ENCODE measurements at places on chromosomes 6 and 20.
A peak's percentile ranks its signal among the peaks of the same experiment; 100 is the strongest.

GRCh38 chr20:39829256-39829655 lies 859.8 kb downstream of the MAFB start:
- DNase-seq = no peak

DNA sequence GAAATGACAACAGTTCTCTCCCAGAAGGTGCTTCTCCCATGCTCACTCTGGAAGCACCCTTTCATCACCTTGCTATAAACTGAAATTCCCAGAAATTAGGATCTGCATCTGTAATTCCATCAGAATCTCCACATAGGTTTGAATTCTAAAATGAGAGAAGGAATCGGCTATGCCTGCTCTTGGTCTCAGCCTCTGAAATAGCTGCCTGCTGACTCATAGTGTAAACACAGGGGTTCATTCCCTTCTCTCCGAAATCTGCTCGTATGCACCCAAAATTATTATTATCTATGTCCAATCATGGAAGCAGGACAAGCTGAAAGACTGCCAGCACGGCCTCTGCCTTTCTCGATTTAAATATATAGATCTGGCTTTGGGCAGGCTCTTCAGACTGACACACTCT lies 74.6 kb upstream of the TAB2 start:
- no peak for DNase-seq

- no peak for DNase-seq
These were observed 45.3 kb upstream of the RIN2 start for GRCh38 chr20:19712721-19713260.

- no peak for DNase-seq
These were observed 36.9 kb downstream of the ARHGAP18 start for GRCh38 chr6:129672881-129673631.

GRCh38 chr20:51969191-51969590 lies 166.9 kb upstream of the SALL4 start:
- no peak for DNase-seq

DNA sequence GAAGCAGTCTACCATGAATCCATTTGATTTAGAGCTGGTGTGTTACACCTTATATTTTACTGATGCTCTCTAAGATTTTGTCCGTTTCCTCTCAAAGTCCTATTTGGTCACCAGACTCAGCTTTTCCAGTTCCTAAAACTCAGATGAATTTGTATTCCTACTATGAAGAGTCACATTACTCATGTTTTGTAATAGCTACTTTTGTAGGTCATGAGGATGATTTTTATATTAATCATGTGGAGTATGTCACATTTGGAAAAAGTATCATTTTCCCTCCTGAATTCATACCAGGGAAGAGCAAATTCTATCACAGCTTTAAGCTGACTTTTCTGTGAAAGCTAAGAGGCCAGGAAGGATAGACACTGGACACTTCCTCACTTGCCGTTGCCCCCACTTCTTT lies 140.6 kb upstream of the SCGN start:
- no peak for DNase-seq

DNA sequence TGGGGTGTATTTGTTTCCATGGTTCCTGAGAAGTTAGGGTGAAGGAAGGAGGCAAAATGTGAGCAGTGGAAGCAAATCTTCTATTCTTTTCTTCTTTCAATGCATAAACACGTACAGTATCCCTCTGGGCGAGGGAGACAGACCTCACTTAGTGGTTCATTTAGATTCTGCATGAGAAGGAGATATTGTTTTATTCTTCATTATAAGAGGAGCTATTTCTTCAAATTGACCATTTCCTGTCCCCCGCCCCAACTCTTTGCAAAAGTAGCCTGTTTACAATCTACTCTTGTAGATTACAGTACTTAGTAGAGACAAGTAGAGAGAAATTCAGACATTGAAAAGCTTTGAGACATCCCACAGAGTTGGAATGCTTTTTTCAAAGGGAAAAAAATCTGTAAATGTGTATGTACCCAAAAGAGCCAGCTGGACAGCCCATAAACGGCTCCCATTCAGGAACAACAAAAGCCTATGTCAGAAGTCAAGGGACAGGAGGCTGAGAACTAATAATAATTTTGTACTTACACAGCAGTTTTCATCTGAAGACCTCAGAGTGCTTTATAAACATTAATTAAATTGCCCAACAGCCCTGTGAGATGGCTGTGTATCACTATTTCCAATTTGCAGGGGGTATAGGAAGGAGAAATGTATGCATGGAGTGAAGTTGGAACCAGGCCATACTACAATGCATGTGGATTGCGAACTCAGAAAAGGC lies 23.9 kb downstream of the CD83 start:
- DNase-seq = no peak

DNA sequence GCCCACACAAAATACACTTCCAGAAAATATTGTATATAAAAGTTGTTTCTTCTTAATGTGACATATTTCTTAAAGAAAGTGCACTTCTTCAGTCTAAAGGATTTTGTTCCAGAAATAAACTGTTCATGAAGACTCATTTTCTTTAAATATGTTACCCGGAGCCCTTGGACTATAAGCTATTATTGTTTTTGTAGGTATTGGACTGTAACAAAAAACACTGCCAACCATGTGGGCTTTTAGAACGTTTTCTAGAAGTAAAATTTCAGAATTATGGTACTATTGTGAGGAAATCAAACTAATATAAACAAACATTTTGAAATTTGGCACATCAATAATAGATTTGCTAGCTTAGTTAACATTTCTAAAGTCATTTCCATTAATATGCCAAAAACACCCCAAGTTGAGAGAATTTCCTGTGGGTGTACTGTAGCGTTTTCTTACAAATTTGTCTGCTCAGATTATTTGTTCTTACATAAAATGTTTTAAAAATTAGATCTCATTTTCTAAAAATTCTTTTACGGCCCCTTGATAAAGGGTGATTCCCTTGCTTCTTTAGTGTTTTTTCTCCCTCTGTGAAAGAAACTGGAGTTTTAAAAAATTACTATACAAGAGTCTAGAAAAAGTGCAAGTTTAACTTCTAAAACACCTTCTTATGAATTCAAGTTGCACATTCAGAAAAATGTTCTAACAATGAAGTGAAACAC lies 3.4 kb downstream of the NKX2-4 start:
- DNase-seq = no peak

GRCh38 chr20:61896058-61896961 lies 169.4 kb downstream of the TAF4 start:
- DNase-seq = peak; percentile 46

Measured in midbrain (tissue), 1 donor.